ENCODE measurements at places on chromosomes 7 and 10.

GRCh38 chr10:52570490-52570889 is 202.1 kb downstream of the MBL2 start:
- DNase-seq = no peak

DNA sequence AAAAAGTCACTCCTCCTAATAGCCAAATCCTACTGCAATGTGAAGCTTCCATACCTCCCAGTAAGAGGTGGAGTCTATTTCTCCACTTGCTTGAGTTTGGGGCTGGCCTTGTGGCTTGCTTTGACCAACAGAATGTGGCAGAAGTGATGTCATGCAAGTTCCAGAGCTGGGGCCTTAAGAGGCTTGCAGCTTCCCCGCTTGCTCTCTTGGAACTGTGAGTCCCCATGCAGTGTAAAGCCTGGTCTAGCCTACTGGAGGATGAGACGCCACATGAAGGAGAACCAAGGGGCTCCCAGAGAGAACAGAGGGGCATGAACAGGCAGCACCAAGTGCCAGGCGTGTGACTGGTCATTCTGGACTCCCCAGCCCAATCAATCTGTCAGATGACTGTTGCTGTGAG is 58.6 kb upstream of the OPALIN start:
- peak; percentile 25 for DNase-seq

DNA sequence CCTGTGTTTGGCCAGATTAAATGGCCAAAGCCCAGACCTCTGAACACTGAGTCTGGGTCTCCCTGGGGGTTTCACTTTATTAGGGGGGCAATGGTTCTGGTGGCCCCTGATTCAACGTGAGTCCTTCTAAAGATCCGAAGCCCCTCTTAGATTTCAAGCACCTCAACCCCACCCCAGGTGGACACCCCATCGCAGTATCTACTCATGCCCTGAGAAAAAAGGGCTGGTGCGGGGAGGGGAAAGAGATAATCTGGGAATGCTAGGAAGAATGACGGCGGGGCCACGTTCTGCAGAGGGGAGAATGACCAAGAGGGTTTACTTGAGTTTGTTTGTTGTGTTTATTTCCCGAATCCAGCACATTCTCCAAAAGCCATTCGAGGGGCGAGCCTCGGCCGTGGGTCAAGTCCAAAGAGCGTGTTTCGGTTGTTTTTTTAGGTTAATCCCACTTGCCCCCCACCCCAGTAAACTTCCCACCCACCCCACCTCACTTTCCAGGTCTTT is 832 bp downstream of the PDLIM1 start:
- DNase-seq = no peak

GRCh38 chr7:87933605-87933952 is 472 bp upstream of the ADAM22 start:
- DNase-seq = no peak

DNA sequence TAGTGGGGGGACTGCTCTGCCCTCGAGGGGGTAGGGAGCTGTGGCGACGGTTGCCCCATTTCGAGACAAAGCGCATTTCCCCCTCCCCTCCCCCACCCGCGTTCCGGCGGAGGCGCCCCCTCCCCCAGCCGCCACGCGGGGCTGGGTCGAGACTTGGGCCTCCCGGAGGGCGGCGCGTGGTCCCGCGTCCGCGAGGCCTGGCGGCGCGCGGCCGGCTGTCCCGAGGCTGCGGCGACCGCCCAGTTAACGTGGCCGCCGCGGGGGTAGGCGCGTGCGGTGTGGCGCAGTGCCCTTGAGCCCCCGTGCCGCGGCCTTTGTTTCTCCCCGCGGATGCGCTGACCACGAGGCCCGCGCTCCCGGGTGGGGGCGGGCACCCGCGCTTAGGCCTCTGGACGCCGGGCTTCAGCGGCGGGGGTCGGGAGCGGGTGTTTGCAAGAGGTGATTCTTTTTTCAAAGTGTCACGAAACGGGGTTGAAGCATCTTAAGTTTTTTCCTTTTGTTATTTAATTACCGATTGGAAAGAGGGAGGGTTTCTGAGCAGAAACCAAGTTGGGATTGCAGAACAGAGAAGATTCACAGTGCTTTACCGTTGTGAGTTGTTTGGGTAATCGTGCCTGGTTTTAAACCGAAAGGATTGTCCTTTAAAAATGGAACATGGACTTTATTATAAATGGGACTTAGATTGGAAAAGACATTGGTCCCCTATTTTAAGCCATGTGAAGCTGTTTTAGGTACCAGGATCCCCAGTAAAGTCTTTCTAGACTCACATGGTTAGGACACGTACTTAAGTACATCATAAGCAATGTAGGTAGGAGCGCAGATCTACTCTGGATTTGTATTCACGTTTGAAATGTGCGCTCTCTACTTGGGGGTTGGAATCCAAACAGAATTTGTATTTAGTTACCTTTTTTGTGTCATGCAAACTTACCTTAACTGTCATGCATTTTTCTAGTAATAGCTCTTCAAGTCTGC is 760 bp downstream of the CBX3 start:
- DNase-seq = no peak

DNA sequence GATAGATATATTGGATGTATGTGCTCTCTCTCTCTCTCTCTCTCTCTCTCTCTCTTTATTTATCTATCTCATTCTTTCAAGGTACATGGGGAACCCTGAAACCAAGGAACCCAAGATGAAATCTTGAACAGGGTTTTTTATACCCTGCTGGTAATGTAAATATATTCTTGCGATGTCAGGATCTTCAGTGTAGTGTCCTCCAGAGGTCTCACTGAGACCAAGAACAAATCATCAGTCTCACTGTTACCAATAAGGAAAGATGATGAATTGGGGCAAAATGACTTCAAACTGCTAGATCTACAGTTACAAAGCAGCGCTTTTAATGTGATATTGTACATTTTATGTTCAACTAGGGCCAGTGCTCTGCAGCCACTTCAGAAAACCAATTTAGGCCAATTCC is 423.5 kb downstream of the ANKRD7 start:
- no peak for DNase-seq

- DNase-seq = no peak
These were observed 10.6 kb downstream of the GLI3 start for GRCh38 chr7:42226354-42226941.

DNA sequence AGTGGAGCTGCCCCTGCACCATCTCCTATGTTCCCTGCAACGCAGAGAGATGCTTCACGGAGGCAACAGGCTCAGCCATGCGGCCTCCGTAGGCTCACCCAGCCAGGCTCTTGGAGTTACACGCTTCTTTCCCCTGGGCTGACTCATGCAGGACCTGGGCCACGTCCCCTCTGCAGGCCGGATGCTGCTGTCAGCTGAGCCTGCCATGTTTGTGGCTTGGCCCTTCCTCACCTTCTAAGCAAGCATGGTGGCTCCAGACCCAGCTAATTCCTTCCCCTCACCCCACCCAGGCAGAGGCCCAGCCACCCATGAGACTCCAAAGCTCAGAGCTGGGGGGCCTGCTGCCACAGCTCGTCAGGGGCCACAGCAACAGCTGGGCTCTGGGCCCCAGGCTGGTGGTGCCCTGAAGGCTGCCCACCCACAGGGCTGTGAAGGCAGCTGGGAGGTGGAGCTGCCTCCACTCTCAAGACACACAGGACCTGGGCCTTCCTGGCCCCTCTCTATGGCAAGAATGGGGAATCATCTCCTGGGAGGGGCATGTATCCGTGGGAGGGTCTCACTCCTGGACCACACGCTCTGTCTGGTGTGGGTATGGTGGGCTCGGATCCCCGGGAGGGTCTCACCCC is 219.6 kb downstream of the ELFN1 start:
- peak; percentile 72 for DNase-seq

GRCh38 chr7:151384352-151384697 is 25.5 kb downstream of the WDR86 start:
- no peak for DNase-seq

DNA sequence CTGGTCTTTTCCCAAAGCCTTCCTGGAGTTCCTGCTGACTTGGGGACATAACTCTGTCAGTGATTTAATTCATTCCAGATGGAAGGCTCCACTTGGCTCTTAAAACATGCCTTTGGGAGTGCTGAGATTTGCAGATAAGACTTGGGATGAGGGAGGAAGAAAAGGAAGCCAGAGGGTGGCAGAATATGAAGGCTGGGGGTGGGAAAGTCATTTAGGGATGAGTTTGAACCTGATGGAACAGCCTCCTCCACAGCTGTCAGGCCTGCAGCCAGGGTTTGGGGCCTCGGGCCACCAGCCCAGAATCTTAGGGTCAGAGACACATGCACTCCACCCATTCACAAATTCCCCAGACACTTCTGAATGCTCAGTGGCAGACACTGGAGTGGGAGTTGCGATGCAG is 28.4 kb upstream of the EIF5AL1 start:
- DNase-seq = peak; percentile 88

GRCh38 chr10:122062831-122063674 is 74.1 kb downstream of the TACC2 start:
- peak; percentile 82 for DNase-seq

DNA sequence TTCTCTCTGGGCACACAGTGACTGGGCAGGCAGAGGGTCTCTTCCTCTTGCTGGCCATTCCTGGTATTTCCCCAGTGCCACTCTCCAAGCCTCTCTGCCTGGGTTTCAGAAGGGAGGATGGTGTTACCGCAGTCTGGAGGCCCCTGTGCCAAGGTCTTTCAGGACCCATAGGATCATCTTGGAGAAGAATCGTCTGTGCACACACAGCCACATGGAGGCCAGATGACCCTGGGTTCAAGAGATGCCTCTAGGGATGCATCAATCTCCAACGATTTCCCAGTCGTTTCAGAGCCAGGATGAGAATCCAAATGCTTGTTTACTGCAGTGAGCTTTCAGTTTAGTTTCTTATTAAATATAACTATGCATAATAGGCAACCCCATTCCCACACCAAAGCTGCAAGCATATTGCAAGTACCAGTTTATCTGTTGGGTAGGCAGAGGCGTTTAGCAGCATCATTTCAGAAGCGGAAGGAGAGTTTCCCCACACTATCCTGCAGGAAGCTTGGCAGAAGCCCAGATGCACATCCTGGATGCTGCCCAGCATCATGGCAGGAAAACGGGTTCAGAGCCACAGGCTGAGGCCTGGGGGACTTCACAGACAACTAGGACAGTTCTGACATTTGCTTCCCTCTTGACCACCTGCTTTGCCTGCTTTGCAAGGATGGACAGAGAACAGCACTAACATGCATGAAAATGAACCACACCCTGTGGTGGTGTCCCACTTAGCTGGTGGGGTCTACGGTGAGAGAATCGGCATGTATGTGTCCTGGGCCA is 134.7 kb upstream of the FAM20C start:
- no peak for DNase-seq

GRCh38 chr10:107011105-107011504 is 153.4 kb downstream of the SORCS1 start:
- no peak for DNase-seq

GRCh38 chr7:76209310-76209709 is 7.6 kb downstream of the SRRM3 start:
- no peak for DNase-seq

GRCh38 chr7:101820703-101821102 is 3.3 kb downstream of the CUX1 start:
- DNase-seq = no peak

- DNase-seq = no peak
These were observed 78.3 kb downstream of the PROSER2 start for GRCh38 chr10:11901454-11901832.

DNA sequence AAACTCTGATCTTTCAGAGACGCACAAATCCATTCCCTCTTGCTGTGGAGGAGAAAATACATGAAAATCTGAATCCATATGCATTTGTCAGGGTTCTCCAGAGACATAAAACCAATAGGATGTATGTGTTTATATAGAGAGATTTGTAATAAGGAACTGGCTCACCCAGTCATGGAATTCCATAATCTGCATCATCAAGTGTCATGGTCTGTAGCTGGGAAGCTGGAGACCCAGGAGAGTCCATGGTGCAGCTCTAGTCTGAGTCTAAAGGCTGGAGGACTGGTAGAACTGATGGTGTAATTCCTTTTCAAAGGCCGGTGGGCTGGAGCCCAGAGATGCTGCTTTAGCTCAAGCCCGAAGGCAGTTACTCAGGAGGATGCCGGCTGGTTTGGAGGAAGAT is 134.0 kb downstream of the TCF7L2 start:
- DNase-seq = peak; percentile 41

DNA sequence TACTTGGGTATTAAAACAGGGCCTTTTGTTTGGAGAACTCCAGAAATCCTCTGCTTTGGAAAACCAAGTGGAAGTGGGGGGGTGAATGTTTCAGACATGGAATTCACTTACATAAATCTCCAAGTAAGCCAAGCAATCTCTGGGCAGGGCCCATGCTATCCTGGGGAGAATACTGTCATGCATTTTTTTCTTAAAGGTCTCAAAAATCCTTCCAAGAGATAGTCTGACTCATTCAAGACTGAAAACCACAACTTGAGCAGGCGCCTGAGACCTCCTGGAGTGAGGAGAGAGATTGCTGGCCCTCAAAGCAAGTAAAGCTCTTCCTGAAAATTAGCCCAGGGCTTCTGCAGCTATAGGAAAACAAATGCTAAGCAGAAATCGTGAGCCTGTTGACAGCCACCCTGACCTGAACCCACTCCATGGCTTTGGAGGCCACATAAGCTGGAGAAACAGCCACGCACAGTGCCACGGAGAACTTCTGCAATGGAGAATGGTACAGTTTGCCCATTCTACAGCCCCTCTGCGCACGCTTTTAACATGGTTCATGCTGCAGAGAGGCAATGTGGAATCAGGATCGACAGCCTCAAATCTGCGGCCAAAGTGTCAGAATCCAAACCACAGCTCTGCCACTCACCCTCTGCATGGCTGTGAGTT is 203.1 kb upstream of the AUTS2 start:
- no peak for DNase-seq

DNA sequence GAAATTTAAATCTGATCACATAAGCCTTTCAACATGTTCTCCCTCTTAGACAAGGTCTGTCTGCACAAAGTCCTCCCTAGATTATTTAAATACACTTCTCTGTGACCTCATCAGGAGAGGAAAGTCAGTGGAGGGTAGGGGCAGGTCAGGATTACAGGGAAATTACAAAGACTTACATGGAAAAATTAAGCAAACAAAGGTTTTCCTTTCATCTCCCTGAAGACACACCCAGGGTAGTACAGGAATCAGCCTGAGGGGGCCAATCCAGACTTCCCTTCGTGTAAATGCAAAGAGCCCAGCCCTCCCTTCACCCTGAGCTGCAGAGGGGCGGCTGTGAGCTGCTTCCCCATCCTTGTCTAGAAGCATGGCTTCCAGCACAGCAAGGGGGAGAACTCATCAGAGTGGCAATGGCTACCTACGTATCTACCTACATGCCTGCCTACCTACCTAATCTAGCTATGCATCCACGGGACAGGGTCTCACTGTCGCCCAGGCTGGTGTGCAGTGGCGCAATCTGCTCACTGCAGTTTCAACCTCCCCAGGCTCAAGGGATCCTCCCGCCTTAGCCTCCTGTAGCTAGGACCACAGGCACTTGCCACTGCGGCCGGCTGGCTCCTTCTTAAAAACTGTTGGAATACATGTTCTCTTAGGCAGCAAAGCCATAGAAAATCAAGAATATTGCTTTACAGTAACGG is 33.2 kb downstream of the PITRM1 start:
- no peak for DNase-seq

DNA sequence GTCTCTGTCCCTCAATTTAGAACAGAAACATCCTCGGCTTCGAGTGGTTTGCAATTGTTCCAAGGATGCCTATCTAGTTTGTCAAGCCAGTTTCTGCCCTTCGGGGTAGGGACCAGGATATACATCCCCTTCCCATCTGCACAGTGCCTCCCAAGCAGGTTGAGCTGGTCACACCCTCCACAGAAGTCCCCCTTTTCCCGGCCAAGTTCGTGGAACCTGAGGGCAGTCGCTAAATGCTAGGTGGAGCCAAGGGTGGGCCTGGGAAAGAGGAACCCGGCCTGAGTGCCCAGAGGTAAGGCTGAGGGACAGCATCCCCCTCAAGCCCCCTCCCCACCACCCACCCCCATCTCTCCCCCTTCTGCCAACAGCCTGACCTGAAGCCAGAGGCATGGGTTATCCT is 62.4 kb upstream of the NANOS1 start:
- no peak for DNase-seq

- no peak for DNase-seq
These were observed 13.3 kb upstream of the SYPL1 start for GRCh38 chr7:106125417-106125816.
